SHP77 treated with DMSO at 0.1 percent for 48 hours (cell line): ENCODE measurements at places on chromosomes 16 and 17.
A peak's percentile ranks its signal among the peaks of the same experiment; 100 is the strongest.

- no peak for DNase-seq
Observed at GRCh38 chr16:26905336-26905735, 161.4 kb upstream of the C16orf82 start.

DNA sequence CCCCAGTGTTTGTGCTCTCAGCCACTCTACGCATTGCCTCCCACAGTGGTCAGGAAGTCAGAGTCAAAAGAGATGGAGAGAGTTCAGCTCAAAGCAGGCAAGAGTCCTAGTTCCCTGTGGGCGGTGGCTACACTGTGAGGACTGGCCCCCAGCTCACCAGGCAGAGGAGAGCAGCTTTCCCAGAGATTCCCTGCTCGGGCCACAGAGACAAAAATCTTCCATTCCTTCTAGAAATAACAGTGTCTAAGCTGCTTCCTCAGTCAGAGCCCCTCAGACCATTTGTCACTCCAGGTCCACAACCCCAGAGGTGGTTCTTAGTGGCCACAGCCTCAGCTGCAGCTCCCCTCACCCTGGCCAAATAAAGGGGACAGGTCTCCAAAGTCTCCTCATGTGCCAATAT lies 263.0 kb upstream of the RPL38 start:
- DNase-seq = no peak

DNA sequence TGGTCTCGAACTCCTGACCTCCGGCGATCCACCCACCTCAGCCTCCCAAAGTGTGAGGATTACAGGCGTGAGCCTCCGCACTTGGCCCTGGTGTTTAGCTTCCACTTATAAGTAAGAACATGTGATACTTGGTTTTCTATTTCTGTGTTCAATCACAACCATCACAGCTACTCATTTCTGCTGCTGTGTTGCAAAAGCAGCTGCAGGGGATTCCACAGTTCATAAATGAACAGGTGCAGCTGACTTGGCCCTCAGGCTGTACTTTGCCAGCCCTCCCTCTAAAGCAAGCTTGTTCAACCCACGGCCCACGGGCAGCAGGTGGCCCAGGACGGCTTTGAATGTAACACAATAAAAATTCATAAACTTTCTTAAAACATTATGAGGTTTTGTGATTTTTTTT lies 79.2 kb downstream of the SLC39A11 start:
- no peak for DNase-seq

- DNase-seq = no peak
Observed at GRCh38 chr16:10787304-10787703, 31.3 kb downstream of the TVP23A start.

GRCh38 chr16:75206749-75207451 lies at the start of gene CTRB2:
CTRB2 (minus strand) TSS chr16:75207161; CDS start chr16:75207141, 20 bp downstream.
- DNase-seq = no peak

- no peak for DNase-seq
Observed at GRCh38 chr17:1431631-1432104, 24.4 kb downstream of the CRK start.

DNA sequence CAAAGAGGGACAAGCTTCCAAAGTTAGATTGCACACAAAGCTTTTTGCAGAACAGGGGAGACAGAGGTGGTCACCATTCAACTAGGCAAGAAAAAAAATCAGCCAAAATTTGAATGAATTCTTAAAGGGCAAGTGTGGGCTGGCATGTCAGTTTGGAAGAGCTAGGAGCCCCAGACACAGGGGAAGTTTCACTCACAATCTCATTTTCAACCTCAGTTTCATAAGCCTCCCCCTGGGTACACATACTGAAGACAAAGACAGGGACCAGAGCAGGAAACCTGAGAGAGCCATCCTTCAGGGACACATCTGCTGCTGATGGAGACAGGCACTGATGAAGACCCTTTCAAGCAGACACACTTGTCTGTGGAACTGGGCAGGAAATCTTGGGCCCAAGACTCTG lies 106.3 kb upstream of the PSMD7 start:
- no peak for DNase-seq

DNA sequence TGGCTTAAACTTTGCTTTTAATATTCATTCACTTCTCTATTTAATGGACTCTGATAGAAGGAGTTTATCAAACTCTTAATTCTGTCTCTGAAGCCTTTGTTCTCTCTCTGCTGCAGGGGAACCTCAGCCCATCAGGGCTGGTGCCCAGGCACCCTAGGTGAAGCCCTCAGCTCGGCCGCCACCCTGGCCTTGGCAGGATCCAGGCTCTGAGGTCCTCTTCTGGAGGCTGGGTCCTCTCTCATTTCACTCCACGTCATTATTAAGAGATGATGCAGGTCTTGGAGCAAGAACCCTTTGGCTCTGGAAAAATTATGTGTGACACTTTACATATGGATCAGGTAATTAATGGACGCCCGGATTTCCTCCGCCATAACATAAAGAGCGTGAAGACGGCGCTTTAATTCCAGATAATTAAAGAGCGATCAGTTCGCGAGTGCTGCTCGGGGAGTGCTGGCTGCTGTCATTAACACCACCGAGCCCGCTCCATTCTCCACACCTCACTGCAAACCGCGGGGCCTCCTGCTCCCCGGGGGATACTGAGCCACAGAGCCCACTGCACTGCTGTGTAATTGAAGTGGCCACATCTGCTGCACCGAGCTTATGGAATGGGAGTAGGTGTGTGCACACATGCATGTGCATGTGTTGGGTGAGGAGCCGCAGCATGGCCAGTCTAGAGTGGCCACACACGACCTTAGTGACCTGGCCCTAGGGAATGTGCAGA lies 259.4 kb upstream of the TNRC6C start:
- DNase-seq = no peak

GRCh38 chr17:82241926-82242697 lies 13.3 kb downstream of the SLC16A3 start:
- DNase-seq = no peak

DNA sequence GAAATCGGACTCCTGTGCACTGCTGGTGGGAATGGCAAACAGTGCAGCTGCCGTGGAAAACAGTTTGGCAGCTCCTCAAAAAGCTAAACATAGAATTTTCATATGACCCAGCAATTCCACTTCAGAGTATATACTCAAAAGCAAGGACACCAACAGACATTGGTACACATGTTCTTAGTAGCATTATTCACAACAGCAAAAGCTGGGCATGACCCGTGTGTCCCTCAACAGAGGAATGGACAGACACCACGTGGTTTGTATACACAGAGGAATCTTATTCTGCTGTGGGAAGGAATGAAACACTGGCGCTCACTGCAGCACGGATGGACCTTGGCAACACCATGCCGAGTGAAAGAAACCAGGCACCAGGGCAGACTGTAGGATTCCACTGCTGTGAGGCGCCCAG lies 16.0 kb downstream of the NPTX1 start:
- no peak for DNase-seq

- DNase-seq = no peak
Observed at GRCh38 chr16:28873543-28874201, 4.6 kb upstream of the ATP2A1 start.

- peak; percentile 34 for DNase-seq
Observed at GRCh38 chr17:7444682-7445618, at the start of gene CHRNB1. CHRNB1 (plus strand) TSS chr17:7445061; CDS start chr17:7445128, 67 bp downstream.

DNA sequence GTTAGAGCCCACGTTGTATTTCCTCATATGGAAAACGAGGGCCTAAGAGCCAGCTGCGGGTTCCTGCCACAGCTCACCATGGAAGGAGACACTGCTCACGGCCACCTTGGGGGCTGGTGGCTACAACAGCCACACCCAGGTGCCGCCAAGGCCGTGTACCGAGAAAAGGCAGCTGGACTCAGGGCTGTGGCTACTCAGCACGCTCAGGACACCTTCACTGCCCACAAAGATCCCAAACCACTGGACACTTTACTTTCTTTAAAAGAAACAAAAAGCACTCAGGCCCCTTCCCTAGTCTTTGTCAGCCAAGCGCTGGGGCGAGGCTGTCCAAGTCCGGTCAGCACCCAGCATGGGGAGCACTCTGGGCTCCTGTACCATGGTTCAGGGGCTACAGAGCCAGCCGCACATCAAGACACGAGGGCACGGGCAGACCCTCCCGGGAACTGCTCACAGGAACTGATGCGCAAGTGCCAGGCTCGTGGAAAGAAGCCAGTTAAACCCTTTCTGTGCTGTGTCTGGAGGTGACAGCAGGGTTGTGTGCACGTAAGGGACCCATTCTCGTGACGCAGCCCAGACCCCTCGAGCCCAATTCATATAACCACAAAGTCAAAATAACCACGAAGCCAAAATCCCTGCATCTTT lies 18.5 kb downstream of the SLC16A3 start:
- no peak for DNase-seq

DNA sequence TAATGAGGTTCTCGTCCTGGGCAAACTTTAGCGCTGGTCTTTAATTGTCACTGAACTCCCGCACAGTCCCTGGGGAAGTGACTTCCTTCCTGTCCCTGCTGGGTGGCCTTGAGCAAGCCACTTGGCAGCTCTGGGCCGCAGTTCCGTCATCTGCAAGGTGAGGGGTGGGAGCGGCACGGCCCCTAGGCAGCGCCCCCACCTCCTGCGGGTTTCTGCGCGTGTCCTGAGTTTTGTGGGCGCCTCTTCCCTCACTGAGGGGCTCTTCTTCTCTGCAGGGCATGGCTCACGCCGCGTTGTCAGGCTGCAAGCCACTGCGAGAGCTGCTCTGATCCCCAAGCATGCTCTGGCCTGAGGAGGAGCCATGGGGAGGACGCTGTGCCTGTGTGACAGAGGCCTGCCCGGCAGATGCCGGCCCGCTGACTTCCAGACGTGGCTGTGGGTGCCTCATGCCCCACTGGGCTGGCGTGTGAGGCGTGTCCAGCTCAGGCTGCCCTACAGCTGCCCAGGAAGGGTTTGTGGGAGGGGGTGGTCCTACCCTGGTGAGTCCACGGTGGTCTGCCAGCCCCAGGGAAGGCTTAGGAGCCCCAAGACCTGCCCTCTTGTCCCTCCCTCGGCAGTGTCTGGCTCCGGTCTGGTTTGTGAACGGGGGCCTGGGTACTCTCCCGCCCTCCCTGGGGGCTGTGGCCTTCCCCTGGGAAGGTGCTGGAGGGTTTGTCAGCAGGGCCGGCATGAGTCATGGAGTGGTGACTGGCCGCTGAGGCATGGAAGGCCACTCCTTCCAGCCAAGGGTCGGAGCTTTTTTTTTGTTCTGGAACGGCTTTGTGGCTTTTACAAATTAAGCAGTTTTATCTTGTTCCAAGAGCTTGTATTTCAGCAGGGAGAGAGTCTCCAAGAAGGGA lies 182.0 kb downstream of the SEC14L1 start:
- DNase-seq = no peak

DNA sequence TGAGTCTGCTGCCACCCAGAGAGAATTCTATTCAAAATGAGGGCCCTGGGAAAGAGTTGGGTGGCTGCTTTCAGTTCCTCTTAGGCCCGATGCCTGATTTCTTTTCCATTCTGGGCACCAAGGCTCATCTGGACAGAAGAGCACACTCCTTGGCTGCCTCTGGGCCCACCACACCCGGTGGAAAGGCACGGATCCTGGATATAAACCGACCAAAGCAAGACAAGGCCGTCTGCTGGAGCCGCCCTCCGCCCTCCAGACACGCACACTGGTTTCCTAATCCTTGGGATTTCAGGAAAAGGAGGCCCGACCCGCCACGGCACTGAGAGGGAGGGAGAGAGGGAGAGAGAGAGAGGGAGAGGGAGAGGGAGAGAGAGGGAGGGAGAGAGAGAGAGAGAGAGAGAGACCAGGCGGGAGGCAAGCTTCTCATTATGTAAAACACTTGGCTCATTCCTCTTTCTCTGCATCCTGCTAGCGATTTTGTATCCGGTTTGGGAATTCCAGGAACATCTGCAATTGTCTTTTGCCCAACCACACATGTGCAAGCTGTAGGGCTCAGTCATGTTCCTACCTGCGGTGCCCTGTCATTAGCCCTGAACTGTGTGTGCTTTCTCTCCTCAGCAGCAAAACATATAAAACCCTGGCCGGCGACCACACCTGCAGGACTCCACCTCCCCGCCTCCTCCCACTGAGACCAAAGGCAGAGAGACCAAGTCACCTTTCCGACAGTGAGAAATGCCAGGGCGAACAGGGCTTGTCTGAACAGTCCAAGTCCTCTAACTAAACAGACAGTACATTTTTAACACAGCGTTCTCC lies 347.2 kb downstream of the SOX9 start:
- no peak for DNase-seq

DNA sequence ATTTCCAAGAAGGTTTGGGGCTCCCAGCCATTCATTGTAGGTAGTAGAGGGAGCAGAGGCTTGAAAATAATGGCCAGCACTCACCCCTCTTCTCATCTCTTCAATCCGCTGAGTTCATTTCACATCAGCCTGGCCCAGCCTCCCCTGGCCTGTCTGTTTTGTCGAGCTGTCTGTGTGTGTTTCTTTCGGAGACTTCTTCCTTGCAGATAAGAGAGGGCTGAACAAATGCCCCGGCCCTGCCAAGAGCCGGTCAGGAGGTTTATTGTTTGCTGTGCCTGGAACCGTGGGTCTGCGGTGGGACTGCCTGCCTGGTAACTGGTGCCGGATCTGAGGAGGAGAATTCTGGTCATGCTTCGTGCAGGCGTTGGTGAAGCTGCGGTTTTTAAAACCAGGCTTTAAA lies 3.4 kb downstream of the VPS4A start:
- no peak for DNase-seq

GRCh38 chr17:61862105-61862574 lies 1.2 kb downstream of the BRIP1 start:
- DNase-seq = no peak

DNA sequence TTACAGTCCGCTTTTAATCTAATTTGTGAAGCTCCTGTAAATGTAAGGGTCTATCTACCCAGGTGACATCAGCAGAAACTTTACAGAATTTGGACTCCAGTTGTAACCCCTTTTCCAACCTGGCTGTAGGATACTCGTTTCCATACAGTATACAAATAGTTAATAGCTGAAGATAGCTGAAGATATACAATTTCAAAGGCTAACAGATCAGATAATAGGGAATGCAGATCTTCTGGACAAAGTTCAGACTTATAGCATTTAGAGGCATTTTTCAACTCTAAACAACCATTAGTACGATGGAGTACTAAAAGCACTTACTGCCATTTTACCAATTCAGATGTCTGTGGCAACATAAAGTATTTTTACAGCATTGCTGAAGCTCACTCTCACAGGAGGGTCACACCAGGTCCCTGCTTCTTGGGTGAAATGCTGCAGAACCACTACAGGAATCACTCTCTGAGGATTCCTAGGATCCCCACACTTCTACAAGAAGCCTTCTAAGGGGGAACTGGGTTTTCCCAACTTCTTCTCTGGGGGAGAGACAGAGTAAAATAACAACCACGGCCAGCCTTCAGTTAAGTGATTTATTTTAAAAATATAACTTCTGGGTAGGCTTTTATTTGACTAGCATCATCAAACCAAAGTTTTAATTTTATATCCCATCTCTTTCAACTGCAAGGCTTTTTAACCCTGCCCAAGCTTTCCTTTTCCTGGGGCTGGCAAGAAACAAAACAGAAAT lies 2.9 kb downstream of the VEZF1 start:
- no peak for DNase-seq

GRCh38 chr16:4593086-4593485 lies 21.6 kb downstream of the UBALD1 start:
- DNase-seq = peak; percentile 30

DNA sequence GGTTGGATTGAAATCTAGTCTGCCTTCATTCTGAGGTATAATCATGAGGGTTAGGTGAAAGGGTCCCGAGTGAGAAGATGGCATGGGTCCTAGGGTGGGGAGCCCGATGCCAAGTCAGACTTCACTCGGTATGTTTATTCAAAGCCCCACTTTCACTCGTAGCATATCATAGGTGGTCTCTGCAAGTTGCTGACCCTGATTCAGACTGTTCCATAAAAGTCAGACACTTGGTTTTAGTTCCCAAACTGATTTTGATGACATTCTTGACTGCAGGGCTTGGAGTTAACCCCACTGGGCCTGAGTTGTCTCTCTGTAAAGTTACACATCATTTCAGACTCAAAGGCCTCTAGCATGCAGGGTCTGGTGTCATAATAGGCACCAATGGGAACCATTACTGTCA lies 17.8 kb downstream of the HAPSTR1 start:
- DNase-seq = no peak

- DNase-seq = no peak
Observed at GRCh38 chr16:51907680-51908079, 639.3 kb downstream of the TOX3 start.
